Fibroblast of skin of abdomen (primary cell): ENCODE measurements at places on chromosomes 11 and 22.

DNA sequence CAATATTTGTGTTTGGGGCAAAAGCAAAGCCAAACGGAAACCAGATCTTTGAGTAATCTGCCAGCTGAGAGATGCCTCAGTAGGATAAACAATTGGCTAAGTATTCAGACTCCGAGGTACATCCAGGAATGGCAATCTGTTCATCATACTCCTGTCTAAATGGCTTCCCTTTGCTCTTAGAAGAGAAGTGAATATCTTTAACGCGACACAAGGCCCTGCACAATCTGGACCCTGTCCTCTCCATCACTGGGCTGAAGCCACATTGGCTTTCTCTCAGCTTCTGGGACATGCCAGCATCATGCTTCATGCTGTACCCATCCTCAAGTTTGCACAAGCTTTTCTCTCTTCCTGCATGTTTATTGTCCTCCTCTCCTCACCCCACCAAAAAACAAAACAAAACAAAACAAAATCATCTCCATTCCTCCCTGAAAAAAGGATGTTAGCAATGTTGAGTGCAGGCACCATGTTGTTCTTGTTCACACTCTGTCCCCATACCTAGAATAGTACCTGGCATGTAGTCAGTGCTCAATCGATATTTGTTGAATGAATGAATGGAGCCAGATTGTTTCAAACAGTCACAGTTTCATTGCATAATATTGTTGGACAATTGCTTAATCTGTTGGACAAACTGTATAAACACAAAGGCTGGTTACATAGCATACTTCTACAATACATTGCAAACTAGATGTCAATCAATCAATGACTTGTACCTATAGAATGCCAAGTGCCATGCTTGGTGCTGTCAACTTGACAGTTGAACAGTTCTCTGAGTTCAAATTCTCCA lies 38.2 kb upstream of the SESN3 start:
- DNase-seq = no peak

GRCh38 chr11:19091366-19091765 lies 25.6 kb upstream of the ZDHHC13 start:
- DNase-seq = no peak

DNA sequence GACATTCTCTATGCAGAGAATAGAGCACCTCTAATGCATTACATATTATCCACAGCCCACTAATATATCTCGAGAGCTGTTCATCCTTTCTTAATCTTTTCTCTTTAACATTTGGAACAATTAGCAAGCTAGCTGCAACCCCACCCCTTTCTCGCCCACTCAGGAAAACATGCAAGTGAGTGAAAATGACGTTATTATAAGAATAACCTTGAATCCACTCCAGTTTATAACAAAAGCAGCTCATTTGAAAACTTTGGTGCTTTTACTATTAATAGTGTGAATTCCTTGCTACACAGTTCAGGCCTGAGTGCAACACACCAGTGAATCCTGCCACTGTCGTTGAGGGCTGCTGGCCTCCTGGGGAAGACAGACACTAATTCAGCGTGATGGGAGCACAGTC lies 63.3 kb upstream of the BMAL1 start:
- DNase-seq = no peak

DNA sequence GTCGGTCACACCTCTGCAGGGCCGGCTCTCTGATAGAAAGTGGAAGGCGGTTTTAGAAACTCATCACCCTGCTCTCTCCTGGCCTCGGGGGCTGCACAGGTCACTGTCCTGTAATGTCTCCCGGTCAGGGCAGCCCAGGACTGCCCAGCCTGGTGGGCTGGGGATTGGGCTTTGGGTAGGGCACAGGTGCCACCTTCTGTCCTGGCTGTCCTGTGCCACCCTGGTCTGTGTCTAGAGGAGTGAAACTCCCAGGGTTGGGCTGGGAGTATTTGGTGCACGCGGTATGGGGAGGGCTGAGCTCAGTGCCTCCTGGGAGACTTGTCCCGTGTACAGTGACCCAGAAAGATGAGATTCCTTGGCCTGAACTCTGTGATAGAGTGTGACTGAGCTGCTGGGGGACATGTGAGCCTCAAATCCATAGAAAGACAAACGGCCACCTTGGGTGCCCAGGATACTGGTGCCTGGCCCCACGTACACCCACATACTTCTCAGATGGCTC lies 17.8 kb downstream of the SART1 start:
- DNase-seq = no peak

GRCh38 chr11:38392176-38392575 lies 1794.1 kb upstream of the RAG2 start:
- peak; percentile 16 for DNase-seq

DNA sequence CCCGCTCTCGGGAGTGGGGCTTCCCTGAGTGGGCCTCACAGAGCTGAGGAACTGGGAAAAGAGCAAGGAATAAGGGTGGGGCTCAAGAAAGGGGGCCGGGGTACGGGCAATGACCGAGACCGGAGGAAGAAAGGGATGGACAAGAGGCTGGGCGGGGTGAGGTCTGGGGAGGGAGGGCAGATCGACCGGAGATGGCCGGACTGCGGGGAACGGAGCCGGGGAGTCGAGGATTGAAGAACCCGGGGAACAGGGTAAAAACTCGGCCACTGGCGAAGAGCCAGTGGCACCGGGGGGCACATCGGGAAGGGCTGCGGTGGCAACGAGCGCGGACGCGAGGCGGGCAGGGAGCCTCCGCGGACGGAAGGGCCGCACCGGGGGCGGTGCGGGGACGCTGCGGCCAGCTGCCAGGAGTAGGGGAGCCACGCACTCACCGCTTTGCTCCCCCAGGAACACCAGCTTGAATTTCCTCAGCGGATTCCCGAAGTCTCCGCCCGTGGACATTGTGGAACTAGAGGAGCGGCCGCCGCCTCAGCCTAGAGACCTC lies 667 bp downstream of the RAB6A start:
- peak; percentile 20 for DNase-seq

- no peak for DNase-seq
Measured at GRCh38 chr11:118912742-118913410, 12.8 kb downstream of the BCL9L start.

DNA sequence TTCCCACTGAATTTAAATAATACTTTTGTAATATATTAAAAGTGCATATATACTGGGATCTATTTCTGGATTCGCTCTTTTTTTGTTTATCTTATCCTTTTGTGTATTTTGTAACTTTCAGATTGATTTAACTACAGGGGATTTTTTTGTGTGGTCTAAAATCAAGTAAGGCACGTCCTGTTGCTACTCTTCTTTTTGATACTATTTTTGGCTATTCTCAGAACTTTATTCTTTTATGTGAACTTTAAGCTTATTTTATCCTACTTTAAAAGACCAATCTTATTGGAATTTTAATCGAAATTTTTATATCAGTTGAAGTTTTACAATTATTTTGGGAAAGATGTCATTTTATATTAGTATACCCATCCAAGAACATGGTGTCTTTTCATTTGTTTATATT lies 106.8 kb downstream of the UVRAG start:
- no peak for DNase-seq

- peak; percentile 25 for DNase-seq
Measured at GRCh38 chr11:77630157-77630710, 7.4 kb downstream of the CLNS1A start.

- no peak for DNase-seq
Measured at GRCh38 chr11:108819957-108820356, 155.1 kb downstream of the DDX10 start.
